Ovary (tissue), 10 donors: ENCODE measurements at places on chromosomes 1 and 21. TPM values are rescaled to one million over a fixed set of nuclear protein-coding genes. Genes with fewer than 3 reads are reported as not detected.

PTCH2 gene
- 14.0 TPM for polyA plus RNA-seq

ELAPOR1 gene
- polyA plus RNA-seq = 0.93 TPM

RNU1-2 gene
- not detected for polyA plus RNA-seq

GRCh38 chr1:185351734-185352466, 34.9 kb upstream of the IVNS1ABP start:
- H3K27ac ChIP-seq = no peak overlapping the region
- no peak overlapping the region for H3K4me3 ChIP-seq
- no peaks in the 10 kb centered on the region for H3K36me3 ChIP-seq

DNA sequence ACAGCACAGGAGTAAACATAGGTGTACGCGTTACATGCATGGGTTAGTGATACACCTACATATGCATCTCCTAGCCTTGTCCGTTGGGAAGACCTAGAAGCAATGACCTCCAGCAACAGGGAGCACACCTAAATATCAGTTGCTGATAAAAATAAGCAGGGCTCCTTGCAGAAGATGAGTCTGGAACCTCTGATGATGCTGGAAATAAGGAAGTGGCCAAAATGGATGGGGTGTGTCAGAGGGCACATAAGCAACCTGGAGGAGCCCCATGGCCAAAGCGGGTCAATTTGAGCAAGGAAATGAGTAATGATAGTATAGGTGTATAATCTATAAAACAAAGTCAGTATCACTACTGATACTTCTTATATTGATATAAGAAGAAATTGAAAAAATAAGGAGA, 13.7 kb downstream of the ADARB1 start:
- H3K36me3 ChIP-seq = no peaks in the 10 kb centered on the region
- no peak for DNase-seq
- no peaks in the 10 kb centered on the region for H3K4me1 ChIP-seq
- no peak overlapping the region for H3K27ac ChIP-seq
- no peaks in the 10 kb centered on the region for H3K27me3 ChIP-seq
- H3K4me3 ChIP-seq = no peak overlapping the region

GRCh38 chr21:21631961-21632360, 633.8 kb downstream of the NCAM2 start:
- no peak overlapping the region for H3K27ac ChIP-seq
- no peaks in the 10 kb centered on the region for H3K36me3 ChIP-seq

GRCh38 chr1:9166289-9167235, 37.7 kb upstream of the GPR157 start:
- no peak for DNase-seq
- H3K27ac ChIP-seq = no peak overlapping the region
- H3K4me3 ChIP-seq = no peak overlapping the region
- no peaks in the 10 kb centered on the region for H3K27me3 ChIP-seq
- H3K4me1 ChIP-seq = peaks cover 11% of the 10 kb centered on the region
- no peaks in the 10 kb centered on the region for H3K36me3 ChIP-seq

DNA sequence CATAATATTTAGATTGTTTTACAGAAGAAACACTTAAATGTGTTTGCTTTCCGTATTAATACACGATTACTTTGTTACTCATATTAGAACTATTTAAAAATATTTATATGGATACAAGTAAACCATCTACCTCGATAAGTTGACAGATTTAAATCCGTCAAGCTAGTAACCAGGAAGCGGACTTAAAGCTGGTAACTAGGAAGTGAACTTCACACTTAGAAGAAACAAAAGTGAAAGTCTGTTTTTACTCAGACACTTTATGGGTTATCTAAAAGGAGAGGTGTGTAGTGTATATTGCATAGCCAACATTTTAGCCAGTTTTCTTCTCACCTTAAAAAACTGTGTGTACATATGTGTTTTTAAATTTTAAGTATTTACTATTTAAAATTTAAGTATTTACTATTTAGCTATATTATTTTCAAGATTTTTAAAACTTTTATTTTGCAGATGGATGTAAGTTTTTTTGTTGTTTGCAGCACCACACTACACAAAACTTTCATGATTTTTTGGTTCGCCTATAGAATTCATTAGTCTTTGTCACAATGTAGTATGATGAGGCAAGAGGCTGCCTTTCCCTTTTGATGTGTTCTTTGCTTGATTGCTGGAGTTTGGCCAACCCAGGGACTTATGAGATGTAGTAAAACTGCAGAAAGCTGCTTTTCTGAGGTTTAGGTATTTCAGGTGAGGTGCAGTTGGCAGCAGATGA, 2.7 kb downstream of the USP25 start:
- H3K27ac ChIP-seq = no peak overlapping the region
- no peaks in the 10 kb centered on the region for H3K27me3 ChIP-seq
- H3K4me1 ChIP-seq = peaks cover 4% of the 10 kb centered on the region
- peak overlapping the region; percentile 63 for H3K4me3 ChIP-seq

DNA sequence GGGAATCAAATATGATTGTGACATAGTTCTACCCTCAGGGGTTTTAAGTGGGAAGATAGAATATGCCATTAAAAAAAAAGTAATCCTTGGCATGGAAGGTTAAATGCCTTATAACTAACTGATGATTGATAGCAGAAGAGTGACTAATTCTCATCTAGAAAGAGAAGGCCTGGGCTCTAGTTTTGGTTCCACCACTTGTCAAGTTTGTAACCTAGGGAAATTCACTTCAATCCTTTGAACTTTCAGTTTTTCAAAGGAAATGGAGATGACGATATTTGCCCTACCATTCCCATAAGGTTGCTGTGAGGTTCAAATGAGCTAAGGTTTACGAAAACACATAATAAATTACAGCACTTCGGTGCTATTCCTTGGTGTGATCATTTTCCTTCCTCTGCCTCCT, 88.5 kb downstream of the GPR88 start:
- H3K4me3 ChIP-seq = no peak overlapping the region
- peaks cover 6% of the 10 kb centered on the region for H3K4me1 ChIP-seq
- DNase-seq = no peak
- no peak overlapping the region for H3K27ac ChIP-seq
- H3K36me3 ChIP-seq = no peaks in the 10 kb centered on the region
- no peaks in the 10 kb centered on the region for H3K27me3 ChIP-seq

GRCh38 chr1:71047635-71048607, at the start of gene PTGER3:
TSS of gene PTGER3 (minus strand) at chr1:71047816. CDS start at chr1:71047577, 239 bp downstream.
- H3K4me3 ChIP-seq = peak within 1 kb of the TSS; percentile 65
